ENCODE measurements at places on chromosomes 7 and 10.

- no peak for DNase-seq
Observed at GRCh38 chr7:13998866-13999265, 9.4 kb upstream of the ETV1 start.

GRCh38 chr7:100867040-100867775, at the start of gene TRIP6:
Gene TRIP6 (plus strand): TSS chr7:100867387. CDS start chr7:100867498, 111 bp downstream.
- peak; percentile 89 for DNase-seq

DNA sequence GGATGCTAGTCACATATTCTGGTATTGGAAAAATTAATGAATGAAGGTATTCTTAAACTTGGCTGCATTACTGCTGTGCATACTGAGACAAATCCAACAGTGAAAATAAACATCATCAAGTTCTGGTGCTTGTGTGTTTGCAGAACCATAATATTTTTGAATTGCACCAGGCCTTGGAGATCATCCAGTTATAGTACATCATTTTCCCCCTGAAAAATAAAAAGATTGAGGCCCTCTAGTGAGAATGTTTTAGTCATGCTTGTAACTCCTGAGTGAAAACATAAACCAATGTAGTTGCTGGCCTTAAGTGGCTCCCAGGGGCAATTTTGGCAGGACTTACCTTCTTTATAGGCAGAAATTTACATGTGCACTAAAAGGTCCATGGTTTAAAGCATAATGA, 218.8 kb upstream of the TMEM229A start:
- DNase-seq = no peak

GRCh38 chr7:112882991-112883390, 92.8 kb upstream of the TMEM168 start:
- DNase-seq = no peak

- no peak for DNase-seq
Observed at GRCh38 chr10:103583871-103584215, 90.3 kb downstream of the NEURL1 start.
